Ammon's horn (tissue), 1 donor: ENCODE measurements at places on chromosomes 2 and 18.

DNA sequence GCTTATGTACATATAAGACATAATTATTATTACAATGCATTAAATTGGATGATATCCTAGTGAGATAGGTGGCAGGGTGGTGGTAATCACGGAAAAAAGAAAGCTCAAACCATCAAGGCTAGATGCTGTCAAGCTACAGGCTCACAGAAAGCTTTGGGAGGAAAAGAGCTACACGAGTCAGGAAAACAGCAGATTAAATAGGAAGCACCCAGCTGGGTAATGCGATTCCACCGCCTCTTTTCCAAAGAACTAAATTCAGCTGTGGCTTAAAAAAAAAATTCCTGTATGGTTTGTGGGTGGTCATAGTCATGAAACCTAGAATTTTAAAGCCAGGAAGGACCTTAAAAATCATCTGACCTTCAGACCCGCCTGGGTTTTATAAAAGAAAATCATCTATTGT, 23.7 kb upstream of the PTPN4 start:
- DNase-seq = no peak

- no peak for DNase-seq
Observed at GRCh38 chr2:208541461-208541988, 134.9 kb downstream of the PTH2R start.

DNA sequence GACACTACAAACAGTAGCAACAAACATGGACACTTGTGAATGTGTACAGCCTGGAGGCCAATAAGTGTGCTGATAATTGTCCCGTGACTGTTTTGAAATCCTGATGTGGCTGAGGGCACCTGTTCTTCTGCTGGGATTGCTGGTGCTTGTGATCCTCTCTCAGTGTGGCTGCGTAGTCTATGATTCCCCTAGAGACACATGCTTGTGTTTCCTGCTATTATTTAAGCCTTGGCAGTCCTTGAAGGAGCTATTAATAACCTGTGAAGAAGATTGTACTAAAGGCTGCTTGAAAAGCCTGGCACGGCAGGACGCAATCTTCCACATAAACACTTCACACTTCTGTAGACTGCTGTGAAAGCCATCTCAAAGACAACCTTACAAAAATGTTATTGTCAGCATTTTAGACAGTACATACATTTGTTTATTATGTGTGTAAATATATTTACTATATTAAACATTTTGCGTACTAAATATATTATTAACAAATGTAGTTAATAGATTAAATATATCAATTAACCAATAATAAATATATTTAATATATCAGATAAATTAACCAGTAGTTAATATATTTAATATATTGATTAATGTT, 71.4 kb downstream of the GALR1 start:
- DNase-seq = peak; percentile 41

DNA sequence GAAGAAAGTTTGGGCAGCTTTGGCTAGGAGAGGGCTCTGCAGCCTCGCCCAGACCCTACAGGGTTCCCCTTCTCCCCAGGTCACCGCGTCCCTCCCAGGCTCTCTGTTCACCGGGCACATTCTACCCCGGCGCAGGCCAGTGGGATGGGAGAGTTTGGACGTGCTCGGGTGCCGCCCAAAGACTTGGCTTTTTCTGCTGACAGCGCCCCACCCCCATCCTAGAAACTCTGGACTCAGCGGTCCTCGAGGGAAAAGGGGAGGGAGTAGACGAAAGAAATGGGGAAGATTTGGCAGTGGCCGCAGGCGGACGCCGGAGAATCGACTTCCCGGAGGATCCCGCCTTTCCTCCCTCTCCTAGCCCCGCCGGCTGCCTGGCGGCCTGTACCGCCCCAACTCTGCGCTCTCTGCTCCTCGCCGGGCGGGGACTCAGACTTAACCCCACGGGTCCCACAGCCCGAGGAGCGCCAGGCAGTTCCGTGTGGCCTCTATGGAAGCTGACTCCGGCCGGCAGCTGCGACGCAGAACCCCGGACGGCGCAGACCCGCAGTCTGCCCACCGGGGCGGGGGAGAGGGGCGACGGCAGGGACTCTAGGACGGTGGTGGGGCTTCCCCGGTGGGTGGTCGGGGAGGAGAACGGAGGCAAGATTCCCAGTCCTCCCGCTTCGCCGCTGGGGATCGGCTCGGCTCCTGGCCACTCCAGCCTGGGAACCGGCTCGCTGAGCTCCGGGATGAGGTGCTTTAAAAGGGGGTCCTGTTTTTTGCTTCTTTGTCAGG, 863 bp upstream of the SIX2 start:
- no peak for DNase-seq

DNA sequence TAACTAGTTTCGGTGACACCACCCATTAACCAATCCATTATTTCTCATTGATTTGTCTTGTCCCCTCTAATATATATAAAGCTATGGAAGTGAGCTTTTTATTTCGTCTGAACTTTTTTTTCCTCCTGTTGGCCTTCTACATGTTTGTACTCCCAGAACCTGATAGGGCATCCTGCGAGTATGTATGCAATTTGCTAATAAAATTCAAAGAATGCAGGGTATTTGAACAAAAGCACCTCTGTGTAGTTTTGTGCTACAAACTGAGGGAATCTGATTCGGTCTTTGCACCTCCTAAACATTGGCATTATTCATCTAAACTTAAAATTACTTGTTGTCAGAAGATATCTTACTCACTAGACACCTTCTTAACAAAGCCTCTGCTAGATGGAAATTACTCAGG, 242.9 kb upstream of the TMEFF2 start:
- DNase-seq = no peak

GRCh38 chr2:37326285-37326684, 1.7 kb upstream of the PRKD3 start:
- peak; percentile 63 for DNase-seq
